ENCODE measurements at places on chromosomes 12 and 14.

DNA sequence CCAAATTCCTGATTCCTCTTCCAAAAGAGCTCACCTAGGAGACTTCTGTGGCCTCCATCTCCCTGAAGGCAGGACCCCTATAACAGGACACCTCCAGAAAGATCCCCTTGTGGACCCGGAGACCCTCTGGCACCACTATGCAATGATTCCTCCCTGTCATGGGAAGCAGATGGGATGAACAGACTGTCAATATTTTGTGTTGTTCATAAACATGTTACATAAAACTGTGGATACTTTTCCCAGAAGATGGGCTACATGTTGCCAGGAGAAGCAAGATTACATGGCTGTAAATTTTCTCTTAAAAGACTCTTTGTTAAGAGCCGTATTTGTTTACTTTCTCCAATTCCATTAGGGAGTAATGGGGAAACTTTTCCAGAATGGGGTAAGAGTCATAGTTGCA lies 52.1 kb downstream of the TUNAR start:
- DNase-seq, result no peak

DNA sequence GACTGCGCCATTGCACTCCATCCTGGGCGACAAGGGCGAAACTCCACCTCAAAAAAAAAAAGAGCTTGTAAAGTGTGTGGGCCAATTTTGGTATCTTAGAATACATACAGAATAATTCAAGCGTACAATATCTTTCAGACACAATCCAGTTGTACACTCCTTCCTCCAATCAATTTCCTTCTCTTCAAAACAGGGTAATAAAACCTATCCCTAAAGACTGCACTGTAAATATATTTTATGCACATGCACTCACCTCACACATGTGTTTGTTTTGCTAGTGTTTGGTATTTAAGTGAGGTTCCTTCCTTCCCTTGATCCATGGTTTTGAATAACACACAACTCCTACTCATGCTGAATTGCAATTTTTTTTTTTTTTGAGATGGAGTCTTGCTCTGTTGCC lies 125.9 kb downstream of the PRICKLE1 start:
- DNase-seq, result no peak

DNA sequence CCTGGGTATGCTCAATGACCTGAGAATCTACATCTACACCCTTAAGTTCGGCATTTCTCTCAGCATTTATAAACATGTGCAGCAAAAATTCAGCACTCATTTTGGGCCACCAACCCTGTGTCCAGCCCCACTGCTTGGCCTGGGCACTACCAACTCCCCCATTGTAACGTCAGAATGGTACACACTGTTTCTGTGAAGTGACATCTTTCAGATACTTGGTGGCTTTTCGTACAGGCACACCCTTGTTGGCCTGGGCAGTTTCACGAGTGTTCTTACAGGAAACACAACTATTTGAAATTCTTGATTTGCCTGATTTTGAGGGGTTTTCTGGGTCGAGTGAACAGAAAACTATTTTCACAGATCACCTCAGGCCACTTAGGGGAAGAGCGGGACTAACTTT lies 46.0 kb downstream of the TSHR start:
- DNase-seq, result no peak

DNA sequence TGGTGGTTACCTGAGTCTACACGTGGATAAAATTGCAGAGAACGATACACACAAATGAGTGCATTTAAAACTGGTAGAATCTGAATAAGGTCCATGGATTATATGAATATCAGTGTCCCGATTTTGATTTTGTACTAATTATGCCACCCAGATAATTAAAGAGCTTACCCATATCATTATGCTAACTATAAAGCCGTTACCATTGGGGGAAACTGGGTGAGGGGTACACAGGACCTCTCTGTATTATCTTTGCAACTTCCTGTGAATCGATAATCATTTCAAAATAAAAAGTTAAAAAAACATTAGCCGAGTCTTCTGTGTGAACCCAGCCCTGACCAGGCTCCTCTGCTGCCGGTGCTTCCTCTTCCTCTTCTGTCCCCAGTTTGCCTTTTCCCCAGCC lies 107.1 kb downstream of the SMOC1 start:
- DNase-seq, result no peak

GRCh38 chr12:7501031-7501588 lies 2.5 kb downstream of the CD163 start:
- no peak for DNase-seq

DNA sequence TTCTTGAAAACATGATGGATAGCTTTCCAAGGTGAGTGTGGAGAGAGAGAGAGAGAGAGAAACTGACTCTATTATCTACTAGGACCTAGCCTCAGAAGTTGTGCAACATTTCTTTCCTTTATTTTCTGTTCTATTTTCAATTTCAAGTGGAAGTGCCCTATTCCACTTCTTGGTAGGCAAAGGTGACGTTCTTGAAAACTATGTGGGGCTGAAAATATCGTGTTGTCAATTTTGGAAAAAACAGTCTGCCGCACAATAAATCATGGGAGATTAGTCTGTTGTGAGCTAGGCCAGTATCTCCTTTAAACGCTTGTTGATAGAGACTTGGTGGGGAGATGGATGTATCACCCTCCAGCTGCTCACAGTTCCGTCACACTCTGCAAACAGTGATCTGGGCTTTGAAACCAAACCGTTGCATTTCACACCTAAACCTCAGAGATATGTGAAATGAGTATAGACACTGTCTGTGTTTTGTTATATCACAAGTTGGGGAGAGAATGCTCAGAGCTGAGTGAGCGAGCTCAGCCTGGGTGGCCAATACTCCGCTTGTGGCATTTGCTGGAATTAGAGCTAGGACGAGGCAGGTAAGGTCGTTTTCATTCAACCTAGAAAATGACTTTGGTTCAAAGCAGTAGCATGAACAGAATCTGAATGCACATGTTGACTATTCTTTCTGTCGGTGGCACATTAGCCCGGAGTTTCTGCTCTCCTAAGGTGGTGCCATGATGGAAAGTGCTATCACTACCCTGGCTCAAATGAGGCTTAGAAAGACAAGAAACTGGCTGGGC lies 75.1 kb upstream of the ST8SIA1 start:
- DNase-seq, result no peak

- DNase-seq, result no peak
Measured at GRCh38 chr12:57234571-57235016, 5.1 kb downstream of the SHMT2 start.

DNA sequence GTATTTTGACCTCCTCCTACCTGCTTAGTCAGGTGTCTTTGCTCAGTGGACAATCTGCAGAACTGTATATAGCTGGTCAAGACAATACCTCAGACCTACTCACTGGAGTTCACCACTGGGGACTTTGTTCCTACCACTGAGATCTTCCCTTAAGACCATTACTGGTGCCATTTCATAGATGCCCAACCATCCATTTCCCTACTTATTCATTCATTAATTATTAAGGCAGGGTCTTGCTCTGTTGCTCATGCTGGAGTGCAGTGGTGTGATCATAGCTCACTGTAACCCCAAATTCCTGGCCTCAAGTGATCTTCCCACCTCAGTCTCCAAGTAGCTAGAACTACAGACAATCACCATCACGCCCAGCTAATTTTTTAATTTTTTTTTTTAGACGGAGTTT lies 22.8 kb upstream of the CRADD start:
- no peak for DNase-seq

DNA sequence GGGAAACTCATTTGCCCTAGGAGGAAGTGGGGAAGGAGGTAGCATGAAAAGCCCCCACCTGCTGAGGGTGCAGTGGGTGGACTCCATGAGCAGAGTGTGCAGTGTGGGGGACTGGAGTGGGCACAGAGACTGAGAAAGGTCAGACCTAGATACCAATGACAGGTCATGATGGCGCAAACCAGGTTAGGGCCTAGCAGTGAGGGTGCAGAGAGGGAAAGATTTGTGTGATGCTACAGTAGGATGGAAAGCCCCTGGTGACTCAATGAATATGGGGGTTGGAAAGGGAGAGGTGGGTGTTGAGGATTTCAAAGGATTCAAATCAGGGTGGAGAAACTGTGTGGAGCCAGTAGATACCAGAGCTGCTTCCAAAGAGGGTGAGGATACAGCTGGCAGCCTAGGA lies 319.2 kb downstream of the DPF3 start:
- no peak for DNase-seq

DNA sequence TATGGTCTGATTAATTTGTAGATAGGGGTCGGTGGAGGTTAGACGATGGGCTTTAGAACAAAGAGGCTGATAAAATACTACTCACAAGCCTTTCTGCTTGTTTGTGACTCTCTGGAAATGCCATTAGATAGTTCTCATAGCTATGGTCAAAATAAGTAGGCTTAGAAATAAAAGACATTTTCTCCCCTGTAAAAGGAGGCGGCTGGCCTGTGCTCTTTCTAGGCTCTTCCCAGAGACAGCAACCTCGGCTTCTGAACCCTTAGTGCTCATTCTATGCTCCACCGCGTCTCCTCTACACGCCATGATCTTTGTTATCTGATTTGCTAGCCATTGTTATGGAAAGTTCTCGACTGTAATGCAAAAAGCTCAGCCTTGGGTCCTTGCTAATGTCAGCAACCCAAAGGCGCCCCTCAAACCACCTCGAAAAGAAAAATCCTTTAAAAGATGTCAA lies 64.5 kb downstream of the CRADD start:
- no peak for DNase-seq

DNA sequence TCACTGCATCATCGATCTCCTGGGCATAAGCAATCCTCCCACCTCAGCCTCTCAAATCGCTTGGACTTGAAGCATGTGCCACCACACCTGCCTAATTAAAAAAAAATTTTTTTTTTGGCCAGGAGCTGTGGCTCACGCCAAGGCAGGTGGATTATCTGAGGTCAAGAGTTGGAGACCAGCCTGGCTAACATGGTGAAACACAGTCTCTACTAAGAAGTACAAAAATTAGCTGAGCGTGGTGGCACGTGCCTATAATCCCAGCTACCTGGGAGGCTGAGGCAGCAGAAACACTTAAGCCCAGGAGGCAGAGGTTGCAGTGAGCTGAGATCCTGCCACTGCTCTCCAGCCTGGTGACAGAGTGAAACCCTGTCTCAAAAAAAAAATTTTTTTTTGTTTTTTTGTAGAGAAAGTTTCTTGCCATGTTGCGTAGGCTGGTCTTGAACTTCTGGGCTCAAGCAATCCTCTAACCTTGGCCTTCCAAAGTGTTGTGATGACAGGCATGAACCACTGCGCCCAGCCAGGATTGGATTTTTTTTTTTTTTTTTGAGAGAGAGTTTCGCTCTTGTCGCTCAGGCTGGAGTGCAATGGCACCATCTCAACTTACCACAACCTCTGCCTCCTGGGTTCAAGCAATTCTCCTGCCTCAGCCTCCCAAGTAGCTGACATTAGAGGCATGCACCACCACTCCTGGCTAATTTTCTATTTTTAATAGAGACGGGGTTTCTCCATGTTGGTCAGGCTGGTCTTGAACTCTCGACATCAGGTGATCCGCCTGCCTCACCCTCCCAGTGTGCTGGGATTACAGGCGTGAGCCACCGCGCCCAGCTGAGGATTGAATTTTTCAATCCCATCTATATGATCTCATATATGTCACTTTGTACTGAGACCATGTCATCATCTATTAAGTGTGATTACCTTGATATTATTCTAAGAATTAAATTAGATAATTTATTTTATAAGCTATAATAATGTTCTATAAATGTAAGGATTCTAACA lies 12.4 kb downstream of the SLC2A3 start:
- DNase-seq, result no peak

DNA sequence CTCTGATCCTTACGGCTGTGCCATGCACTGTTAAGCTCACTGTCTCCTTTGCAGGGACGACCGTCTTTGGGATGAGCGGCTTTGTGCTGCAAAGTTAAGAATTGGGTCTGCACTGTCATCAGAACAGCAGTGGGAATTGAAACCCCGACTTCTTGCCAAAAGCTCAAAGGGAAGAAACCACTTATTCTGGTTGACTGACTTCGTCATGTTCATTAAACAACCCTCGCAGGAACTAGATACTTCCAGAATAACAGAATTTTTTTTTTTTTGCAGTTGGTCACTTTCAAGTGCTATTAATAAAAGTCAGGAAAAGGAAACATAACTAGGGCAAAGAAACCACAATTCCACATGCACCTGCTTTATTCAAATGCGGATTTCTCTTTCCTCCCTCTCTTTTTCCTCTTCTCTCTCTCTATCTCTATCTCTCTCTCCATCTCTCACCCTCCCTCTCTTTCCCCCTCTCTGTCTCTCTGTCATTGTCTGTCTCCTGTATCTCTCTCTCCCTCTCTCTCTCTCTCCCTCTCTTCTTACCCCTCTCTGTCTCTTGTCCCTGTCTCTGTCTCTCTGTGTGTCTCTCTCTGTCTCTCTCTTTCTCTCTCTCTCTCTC lies 12.3 kb upstream of the GLT1D1 start:
- peak; percentile 8 for DNase-seq

- no peak for DNase-seq
Measured at GRCh38 chr14:73008501-73008900, 18.4 kb downstream of the ZFYVE1 start.

DNA sequence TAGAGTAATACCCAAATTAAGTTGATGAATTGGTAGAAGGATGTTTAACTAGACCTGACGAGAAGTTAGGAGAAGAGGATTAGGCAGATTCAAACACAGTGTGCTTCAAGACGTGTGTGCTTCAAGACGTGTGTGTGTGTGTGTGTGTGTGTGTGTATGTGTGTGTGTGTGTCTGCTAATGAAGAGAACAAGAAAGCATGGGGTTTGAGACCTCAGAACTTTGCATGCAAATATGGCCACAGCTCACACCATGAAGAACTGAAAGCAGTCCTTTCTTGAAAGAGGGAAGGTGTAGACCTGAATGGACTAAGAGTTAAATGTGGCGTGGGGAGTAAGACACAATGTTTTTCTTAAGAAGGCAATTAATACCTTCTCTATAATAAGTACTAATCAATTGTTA lies 32.5 kb upstream of the SSPN start:
- DNase-seq, result no peak

DNA sequence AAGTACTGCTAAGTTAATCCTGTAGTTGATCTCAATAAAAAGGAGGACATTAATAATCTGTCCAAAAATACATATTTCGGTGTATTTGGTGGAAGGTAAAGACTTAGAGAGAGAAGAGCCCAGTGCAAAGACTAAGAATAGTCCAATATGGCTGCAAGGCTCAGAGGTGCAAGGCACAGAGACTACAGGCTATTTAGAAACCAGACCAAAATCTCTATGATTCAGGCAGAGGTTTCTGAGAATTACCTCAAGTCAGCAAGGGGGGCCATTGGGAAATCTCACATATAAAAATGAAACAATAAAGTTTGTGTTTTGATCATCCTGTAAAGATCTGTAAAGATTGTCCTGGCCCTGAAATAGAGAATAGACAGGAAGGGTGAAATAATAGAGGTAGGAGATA lies 1173.0 kb downstream of the VRK1 start:
- DNase-seq, result no peak

DNA sequence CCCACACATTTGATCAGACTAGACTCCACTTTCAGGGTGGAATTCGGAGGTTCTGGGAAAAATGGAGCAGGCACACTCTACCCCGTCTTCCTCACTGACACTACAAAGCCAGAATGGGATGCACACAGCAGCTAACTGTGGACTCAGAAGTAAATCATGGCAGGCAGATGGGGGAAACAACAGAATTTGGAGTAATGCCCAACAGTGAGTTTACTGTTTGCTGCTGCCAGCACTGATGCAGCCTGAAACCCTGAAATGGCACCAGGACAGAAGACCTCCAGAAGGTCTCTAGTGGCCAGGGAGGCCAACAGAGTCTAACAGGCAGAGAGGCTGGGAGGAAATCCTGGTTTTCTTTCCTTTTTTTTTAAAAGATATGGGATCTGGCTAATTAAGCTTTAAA lies 24.6 kb downstream of the KCTD10 start:
- DNase-seq, result peak; percentile 28
